ENCODE measurements at places on chromosomes 7 and 10. TPM values are rescaled to one million over a fixed set of nuclear protein-coding genes. Genes with fewer than 3 reads are reported as not detected.

The CCDC3 gene
- total RNA-seq = 7.6 TPM

GRCh38 chr7:32222251-32222900 lies 152.2 kb upstream of the PDE1C start:
- H3K27ac ChIP-seq = no peak overlapping the region
- H3K4me3 ChIP-seq = no peak overlapping the region
- H3K27me3 ChIP-seq = no peaks in the 10 kb centered on the region
- H3K4me1 ChIP-seq = no peaks in the 10 kb centered on the region

DNA sequence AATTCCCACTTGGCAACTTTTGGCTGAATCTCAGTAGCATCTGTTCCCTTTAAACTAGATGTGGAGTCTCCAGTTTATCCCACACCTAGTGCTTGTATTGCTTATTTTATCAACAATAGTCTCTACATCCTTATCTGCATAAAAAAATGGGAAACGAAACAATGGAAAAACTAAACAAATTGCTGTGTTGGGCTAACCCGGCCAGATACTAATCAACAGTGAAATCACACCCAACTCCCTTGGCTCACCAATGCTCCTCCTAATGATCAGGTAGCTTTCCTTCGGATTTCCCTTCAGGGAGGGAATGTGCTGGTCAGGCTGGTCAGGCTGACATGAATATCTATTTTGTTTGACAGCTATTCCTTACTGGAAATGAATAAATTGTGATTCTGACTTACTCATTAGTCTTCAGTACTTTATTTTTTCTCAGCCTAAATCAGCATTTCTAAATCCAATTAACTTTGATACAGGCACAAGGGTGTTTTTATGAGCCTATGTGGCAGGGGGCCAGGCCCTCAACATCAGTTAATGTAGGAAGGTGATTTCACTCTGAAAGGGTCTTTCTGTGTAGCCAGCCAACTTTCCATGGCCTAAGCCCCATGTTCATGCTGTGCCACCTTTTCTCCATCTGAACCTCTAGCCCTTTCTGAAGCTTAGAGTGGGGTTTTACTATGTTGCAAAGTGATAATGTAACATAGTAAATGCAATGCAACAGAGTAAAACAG lies 170.5 kb upstream of the NPSR1 start:
- H3K27ac ChIP-seq = no peak overlapping the region
- no peak for DNase-seq
- no peak overlapping the region for H3K4me3 ChIP-seq
- no peaks in the 10 kb centered on the region for H3K36me3 ChIP-seq
- no peaks in the 10 kb centered on the region for H3K27me3 ChIP-seq

DNA sequence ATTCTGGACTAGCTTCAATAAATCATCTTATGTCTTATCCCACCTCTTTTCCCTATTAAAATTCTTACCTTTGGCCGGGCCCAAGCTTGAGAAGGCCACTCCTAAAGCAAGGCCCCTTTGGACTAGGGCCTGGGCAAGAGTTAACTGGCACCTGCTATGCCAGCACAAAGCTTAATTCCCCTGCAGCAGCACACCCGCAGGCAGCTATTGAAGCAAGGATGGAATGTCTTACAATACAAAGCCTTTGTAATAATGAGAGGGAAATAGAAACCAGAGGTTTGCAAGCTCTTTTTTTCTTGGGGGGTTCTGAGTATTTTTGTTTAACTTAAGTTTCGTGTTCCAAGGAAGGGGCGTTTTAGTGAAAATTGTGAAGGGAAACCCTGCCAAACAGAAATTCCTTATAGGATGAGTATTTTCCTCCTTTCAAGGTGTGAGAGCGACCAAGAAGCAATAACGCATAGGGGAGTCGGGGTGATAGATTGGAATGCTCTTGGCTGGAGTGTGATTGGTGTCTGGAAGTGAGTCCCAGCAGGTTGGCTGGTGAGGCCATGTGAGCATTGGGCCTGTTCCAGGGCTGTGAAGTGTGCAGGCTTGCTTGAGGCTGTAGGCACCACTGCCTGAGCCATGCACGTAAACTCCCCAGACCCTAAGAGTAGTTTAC lies 148.5 kb downstream of the KIAA1217 start:
- no peaks in the 10 kb centered on the region for H3K36me3 ChIP-seq
- no peak for DNase-seq
- H3K4me1 ChIP-seq = no peaks in the 10 kb centered on the region
- H3K27ac ChIP-seq = no peak overlapping the region
- H3K27me3 ChIP-seq = no peaks in the 10 kb centered on the region
